ENCODE measurements at places on chromosomes 1 and 21.

DNA sequence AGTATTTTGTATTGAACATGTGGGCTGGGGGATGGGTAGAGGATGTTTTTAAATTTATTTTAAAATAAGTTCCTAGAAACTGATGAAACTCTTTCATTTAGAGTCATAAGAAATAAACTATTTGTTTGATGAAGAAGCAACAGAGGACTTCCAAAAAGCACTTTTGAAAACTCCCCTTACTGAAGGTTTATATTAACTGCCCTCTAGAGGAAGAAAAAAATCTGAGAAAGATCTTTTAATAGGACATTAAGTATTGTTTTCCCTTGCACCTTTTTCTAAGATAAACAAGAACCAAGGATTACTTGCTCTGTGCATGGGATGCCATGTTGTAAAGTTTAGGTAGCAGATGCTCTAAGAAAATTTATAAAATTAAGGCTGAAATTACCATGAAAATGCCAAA is 14.1 kb downstream of the DISP1 start:
- DNase-seq = no peak

DNA sequence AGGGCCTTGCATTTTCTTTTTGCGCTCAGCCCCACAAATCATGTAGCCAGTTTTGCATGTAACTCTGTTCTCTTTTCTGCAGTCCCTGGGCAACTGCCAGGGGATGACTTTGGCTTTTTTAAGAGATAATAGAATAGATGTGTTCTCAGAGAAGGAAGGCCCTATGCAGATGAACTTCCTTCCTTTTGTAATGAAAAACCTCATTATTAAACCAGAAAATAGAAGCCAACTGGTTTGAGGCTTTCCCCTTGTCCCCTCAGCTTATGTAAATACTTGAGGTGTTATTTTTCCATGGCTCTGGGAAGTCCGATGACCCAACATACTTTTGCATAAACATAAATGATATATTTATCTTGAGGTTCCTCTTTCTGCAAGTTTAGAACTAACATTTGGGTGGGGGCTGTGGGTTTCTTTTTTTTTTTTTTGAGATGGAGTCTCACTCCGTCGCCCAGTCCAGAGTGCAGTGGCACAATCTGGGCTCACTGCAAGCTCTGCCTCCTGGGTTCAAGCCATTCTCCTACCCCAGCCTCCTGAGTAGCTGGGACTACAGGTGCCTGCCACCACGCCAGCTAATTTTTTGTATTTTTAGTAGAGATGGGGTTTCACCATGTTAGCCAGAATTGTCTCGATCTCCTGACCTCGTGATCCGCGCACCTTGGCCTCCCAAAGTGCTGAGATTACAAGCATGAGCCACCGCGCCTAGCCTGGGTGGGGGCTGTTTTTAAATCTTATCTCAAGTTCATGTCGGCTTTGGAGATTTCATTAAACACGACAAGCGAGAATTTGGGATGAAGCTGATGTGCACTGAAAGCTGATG is 14.4 kb upstream of the FCRL5 start:
- no peak for DNase-seq

DNA sequence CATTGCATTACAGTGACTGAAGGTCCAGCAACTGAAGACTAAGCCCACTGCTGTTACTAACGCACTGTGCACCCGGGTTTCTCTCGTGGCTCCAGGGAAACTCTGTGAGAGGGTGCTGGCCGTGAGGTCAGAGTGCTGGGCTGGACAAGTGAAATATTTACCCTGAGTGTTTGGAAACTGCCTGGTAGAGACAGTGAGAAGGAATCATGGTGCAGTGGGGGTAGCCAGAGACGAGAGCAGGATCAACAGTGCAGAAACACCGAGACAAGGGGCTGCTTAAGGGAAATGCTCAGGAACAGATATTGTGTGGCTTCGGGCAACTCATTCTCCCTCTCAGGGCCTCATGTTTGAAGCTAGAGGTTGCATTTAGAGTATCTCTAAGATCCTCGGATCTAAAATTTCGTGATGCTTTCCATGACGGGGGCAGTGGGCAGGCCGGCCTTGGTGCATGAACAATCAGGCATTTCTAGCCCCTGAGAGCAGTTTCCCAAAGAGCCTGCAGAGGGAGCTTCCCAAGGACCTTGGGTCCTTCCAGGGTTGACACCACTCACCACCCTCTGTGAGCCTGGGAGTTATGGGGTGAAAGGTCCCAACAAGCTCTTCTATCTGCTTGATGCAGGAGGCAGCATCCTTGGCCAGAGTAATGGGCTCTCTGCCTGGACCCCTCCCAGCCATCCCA is 9.7 kb downstream of the CD2 start:
- DNase-seq = no peak

DNA sequence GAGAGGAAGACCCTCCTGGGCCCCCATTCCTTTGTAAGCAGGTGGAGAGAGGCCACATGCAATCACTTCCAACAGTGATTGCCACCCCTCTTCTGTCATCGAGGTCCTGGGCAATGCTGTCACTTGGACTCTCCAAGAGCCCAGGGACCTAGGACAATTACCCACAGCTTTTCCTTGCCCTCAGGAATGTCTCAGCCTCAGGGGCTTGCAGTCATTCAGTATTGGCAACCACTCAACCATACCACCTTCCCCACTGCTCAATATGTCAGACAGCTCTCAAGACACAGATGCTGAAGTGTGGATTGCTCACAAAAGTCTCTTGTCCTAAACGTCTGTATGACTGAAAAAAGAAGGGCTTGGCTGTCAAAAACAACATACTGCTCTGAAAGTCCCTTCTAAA is 87.8 kb downstream of the PTPN14 start:
- no peak for DNase-seq

- DNase-seq = peak; percentile 30
Measured at GRCh38 chr1:181089676-181090544, 1.4 kb downstream of the IER5 start.

DNA sequence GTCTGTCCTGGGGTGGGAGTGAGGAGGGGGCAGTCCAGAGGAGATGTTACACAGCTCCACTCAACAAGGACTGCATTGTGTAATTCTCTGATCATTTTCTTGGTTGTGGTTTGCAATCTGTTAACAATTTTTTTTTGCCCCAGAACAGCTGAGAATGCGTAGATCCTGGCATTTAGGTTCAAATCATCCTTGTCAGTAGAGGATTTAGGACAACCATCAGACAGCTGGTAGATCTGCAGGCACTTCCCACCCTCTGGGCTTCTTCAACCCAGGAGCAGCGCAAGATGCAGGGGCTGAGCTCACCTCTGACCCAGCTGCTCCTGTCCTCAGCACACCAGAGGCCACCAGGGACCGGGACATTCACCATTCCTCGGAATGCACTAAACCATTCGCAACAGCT is 13.5 kb downstream of the BCAR3 start:
- DNase-seq = no peak

GRCh38 chr1:172745014-172745413 is 86.1 kb downstream of the FASLG start:
- DNase-seq = peak; percentile 52

GRCh38 chr1:37922767-37923550 is 23.9 kb downstream of the INPP5B start:
- DNase-seq = no peak

All from SW 1271 (cell line).